ENCODE measurements at places on chromosomes 13 and 19. TPM values are rescaled to one million over a fixed set of nuclear protein-coding genes. Genes with fewer than 3 reads are reported as not detected.
A peak's percentile ranks its signal among the peaks of the same experiment; 100 is the strongest.

DNA sequence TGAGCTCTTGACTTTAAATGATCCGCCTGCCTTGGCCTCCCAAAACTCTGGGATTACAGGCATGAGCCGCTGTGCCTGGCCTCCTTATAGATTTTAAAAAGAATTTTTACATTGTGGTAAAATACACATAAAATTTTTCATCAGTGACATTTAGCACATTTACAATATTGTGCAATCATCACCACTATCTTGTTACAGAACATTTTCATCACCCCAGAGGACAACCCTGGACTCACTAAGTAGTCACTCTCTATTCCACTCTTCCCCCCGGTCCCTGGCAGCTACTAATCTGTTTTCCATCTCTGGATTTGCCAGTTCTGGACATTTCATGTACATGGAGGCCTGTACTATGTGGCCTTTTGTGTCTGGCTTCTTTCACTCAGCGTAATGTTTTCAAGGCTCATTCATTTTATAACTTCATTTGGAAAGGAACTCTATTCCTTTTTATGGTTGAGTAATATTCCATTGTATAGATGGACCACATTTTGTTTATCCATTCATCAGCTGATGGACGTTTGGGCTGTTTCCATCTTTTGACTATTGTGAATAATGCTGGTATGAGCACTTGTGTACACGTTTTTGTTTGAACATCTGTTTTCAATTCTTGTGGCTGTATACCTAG, 19.9 kb downstream of the MEGF8 start:
- no peak for DNase-seq

GRCh38 chr13:45328661-45329111, 12.3 kb downstream of the TPT1 start:
- DNase-seq: no peak

DNA sequence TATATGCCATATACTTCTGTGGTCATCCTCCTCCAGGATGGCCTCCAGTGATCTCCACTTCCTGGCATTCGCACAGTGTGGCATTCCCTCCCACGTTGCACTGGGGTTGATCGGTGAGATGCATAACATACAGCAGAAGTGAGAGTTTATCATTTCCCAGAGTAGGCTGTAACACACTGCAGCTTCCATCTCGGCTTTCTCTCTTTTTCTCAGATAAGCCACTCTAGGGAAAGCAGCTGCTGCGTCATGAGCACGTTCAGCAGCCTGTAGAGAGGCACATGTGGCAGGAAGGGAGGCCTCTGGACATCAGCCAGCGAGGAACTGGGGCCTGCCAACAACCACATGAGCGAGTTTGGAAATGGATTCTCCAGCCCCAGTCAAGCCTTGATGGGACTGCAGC, 807.1 kb downstream of the DIAPH3 start:
- DNase-seq: no peak

DNA sequence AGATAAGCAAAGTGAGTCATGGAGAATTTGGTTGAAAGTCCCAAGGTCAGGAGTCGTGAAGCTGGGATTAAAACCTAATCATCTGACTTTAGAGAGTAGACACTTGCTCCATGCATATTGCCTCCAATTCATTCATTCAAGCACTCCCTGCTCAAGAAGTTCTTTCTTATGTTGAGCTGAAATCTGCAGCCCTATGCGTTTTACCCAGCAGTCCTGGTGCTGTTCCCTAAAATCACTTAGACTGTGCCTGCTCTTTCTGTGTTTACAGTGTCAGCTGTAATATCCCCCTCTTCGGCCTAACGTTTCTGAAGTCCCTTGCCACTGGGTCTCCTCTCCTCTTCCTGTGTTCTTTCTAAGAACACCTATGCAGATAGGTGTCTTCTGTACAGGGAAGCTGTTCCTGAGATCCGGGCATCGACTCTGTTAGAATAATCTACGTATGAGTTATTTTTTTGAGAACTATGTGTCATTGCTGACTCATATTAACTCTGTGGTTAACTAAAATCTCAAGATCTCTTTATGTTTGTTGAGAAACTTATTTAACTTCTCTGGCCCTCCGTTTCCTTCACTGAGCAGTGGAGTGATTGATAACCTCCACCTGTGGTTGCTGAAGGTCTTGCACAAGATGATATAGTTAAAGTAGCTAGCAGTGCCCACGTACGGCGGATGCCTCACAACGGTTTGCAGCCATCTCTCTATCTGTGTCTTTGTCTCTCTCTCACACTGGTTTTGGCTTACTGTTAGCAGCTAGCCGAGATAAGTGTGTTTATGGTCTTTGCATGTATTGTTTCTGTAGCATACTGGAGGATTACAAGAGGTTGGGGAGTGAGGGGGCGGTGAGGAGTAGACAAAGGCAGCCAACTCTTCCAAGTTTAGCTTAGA, 4.7 kb downstream of the ALOX5AP start:
- peak; percentile 93 for DNase-seq

- no peak for DNase-seq
These were observed 24.3 kb downstream of the LRFN3 start for GRCh38 chr19:35960432-35960972.

GRCh38 chr19:42143341-42144234, 11.3 kb upstream of the POU2F2 start:
- DNase-seq: peak; percentile 31

- no peak for DNase-seq
These were observed 225.8 kb downstream of the UQCRFS1 start for GRCh38 chr19:28987177-28987576.

- DNase-seq: no peak
These were observed 1.8 kb upstream of the INSR start for GRCh38 chr19:7295912-7296536.

- DNase-seq: peak; percentile 64
These were observed 17.9 kb upstream of the ZNF175 start for GRCh38 chr19:51552996-51553725.

GRCh38 chr13:26053418-26053980, 1.7 kb upstream of the SHISA2 start:
- DNase-seq: peak; percentile 11

Gene TPRX2
- total RNA-seq: not detected

Gene LGALS14
- not detected for total RNA-seq

Gene DAND5
- not detected for total RNA-seq

Gene VSTM2B
- total RNA-seq: not detected

Gene SMIM17
- total RNA-seq: 0.15 TPM
